Activated T-cell treated with anti-CD3 and anti-CD28 coated beads, Interleukin-2, amount 50 U/mL, for 72 hours (primary cell): ENCODE measurements at places on chromosomes 7 and 10. TPM values are rescaled to one million over a fixed set of nuclear protein-coding genes. Genes with fewer than 3 reads are reported as not detected.
A peak's percentile ranks its signal among the peaks of the same experiment; 100 is the strongest.

DNA sequence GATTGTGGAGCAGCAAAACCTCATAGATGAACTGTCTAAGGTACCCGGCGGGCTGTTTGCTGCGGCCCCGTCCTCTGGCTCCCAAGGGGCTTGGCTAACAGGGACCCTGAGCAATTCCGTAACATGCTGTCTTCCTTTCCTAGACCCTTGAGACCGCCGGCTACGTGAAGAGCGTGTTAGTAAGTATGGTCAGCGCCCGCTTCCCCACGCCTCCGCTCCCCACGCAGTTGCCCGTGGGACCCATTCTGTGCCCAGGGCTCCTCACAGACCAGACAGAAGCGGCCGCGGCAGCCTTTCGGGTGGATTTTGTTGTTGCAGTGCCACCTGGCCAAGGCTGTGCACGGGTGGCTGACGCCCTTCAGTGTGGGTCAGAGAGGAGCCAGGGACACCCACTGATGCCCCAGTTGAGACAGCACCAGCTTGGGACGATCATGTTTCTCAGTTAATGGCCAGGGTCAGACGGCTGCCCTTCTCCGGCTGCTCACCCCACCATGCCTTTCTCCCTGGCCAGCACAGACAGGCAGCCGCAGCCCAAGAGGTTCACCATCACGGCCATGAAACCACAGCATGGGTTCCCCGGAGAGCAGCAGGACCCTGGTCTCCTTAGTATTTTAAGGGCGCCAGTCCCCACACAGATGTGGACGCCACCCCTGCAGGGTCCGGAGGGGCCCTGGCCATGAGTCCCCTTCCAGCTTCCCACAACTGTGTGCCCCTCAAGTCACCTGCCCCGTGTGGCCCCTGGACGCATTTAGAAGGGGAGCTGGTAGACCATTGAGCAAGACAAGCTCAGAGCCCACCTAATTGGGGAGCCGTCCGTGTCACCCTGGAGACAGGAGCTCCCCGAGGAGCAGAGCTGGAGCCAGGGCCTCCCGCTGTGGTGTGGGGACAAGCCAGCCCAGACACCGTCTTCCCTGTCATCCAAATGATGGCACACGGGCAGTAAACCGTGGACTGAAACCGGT, 49.4 kb upstream of the DPYSL4 start:
- H3K4me3 ChIP-seq, result no peak overlapping the region
- no peak overlapping the region for H3K27ac ChIP-seq
- no peaks in the 10 kb centered on the region for H3K27me3 ChIP-seq
- no peaks in the 10 kb centered on the region for H3K36me3 ChIP-seq
- H3K4me1 ChIP-seq, result no peaks in the 10 kb centered on the region

- peak; percentile 29 for DNase-seq
- H3K27me3 ChIP-seq, result peaks cover 18% of the 10 kb centered on the region
- H3K27ac ChIP-seq, result peak overlapping the region; percentile 88
Observed at GRCh38 chr10:91409069-91409868, 875 bp upstream of the HECTD2 start.

DNA sequence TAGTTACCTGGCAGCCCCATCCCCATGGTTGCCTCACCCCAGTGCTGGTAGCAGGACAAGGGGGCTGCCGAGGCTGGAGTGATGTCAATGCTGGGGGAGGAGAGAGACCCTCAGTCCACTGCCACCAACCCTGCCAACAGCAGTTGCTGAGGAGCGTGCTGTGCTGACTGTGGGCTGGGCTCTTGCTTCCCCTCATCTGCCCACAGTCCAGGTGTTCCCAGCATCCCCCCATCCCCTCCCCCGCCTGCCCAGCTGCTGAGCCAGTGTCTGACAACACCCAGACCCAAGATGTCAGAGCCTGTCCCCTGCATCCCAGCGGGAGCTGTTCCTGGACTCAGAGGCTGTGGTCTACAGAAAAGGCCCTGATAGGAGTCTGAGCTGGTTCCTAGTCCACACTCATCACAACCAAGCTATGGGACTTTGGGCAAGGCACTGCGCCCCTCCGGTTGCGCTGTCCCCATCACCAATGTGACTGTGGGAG, 14.6 kb upstream of the PSAP start:
- H3K4me1 ChIP-seq, result peaks cover 15% of the 10 kb centered on the region
- DNase-seq, result no peak
- no peaks in the 10 kb centered on the region for H3K36me3 ChIP-seq
- no peak overlapping the region for H3K4me3 ChIP-seq

DNA sequence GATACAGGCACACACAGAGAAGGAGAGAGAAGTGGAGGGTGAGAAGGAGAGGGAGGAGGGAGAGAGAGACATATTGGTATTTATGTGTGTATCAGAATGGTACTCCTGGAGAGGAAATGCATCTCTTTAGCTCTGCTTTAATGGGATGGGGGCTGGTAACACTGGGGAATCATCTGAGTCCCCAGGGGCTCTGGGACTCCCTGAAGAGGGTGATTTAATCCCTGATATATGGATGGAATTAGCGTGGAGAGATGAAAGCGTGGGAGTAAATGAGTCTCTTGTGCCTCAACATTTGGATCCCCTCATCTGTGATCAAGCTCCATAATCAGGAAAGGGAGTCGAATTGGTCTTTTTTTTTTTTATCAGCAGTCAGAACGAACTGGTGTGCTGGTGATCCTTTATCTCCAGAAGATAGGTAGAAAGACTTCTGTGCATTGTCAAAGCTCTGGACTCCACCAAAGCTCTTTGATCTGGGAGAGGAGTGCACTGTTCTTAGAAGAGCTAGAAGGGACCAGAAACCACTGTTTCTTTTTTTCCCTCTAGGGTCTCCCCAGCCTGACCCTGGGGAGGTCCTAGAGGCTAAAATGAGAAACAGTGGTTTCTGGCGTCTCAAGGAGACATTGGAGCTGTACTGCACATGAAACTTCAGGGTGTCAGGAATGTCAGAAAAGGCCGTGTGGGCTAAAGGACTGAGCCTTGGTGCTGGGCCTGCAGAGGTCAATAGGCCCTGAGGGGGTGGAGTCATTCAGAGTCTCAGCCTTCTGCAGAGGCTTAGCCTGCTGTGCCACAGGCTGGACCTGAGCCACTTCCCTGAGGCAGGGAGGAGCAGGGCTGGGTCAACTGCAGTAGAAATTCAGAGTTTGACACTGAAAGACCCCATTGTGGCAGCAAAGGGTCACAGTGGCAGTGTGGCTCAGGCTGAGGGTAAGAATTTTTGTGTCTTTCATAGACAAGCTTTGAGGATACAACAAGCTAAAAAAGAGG, 234.4 kb upstream of the SLC26A5 start:
- no peak overlapping the region for H3K4me3 ChIP-seq
- H3K27me3 ChIP-seq, result no peaks in the 10 kb centered on the region
- no peak overlapping the region for H3K27ac ChIP-seq
- H3K4me1 ChIP-seq, result no peaks in the 10 kb centered on the region
- no peak for DNase-seq

DNA sequence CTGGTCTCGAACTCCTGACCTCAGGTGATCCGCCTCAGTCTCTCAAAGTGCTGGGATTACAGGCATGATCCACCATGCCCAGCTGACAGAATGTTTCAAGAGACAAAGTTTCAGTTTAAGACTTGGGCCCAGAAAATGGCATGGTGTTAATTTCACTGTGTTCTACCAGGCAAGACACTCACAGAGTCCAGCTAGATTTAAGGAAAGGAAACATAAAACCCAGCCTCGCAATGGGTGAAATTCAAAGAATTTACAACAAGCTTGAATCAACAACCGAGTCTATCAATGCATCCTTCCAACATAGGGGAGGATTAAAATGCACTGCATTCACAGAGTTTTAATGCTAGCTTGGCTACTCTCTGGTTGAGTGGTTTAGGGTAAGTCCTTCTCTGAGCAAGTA, 764.0 kb downstream of the XPNPEP1 start:
- DNase-seq, result no peak
- H3K4me1 ChIP-seq, result no peaks in the 10 kb centered on the region
- H3K36me3 ChIP-seq, result no peaks in the 10 kb centered on the region
- H3K27me3 ChIP-seq, result no peaks in the 10 kb centered on the region

DNA sequence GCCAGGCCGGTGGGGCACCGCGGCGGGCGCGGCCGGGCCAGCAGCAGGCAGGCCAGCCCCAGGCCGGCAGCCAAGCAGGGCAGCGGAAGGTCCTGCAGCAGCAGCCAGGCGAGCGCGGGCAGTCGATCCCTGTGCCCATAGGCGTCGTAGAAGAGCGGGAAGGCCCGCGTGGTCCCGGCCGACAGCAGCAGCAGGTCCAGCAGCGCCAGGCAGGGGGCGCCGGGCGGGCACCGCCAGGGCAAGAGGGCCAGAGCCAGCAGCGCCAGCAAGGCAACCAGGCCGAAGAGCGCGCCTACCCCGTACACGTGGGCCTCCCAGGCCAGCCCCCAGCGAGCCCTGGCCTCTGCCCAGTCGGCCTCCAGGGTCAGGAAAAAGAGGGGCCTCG, 8.4 kb upstream of the RBM28 start:
- no peak overlapping the region for H3K4me3 ChIP-seq
- peaks cover 3% of the 10 kb centered on the region for H3K36me3 ChIP-seq
- no peaks in the 10 kb centered on the region for H3K4me1 ChIP-seq
- H3K27me3 ChIP-seq, result peaks cover 57% of the 10 kb centered on the region
- no peak overlapping the region for H3K27ac ChIP-seq
- peak; percentile 56 for DNase-seq

GRCh38 chr7:38506756-38507155, 124.4 kb downstream of the AMPH start:
- H3K4me3 ChIP-seq, result no peak overlapping the region
- no peak for DNase-seq
- H3K36me3 ChIP-seq, result no peaks in the 10 kb centered on the region
- no peaks in the 10 kb centered on the region for H3K4me1 ChIP-seq

DNA sequence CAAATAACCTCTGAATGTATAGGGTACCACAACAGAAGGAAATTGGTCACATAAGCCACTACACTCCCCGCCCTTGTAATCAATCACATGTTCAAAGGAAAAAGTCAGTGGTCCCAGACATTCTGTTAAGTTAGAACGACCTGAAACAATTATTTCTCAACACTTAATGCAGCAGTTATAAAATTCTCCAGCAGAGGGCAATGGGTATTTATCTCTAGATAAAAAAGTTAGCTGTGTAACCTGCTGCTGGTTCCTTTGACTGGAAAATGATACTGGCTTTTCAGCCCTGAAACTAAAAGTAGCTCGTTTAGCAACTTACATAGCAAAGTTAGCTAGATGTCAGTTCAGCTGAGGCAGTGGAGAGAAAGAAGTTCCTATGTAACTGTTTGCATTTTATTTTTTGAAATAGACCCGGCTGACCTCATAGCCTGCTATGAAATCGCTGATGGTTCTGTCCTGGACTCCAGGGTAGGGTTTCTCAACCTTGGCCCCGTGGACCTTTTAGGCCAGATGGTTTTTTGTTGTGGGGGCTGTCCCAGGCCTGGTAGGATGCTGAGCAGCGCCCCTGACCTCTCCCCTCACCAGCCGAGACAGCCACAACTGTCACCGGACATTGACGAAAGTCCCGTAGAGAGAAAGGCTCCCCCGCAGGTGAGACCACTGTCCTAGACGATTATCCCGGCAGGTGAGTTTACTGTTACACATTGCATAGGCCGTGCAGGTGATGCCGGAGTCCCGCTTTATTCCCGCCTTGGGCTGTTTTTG, 40.2 kb upstream of the PROSER2 start:
- H3K27me3 ChIP-seq, result peaks cover 6% of the 10 kb centered on the region
- H3K4me1 ChIP-seq, result no peaks in the 10 kb centered on the region
- no peak overlapping the region for H3K27ac ChIP-seq
- DNase-seq, result peak; percentile 23
- H3K4me3 ChIP-seq, result no peak overlapping the region

- no peak overlapping the region for H3K4me3 ChIP-seq
- peaks cover 13% of the 10 kb centered on the region for H3K4me1 ChIP-seq
- DNase-seq, result no peak
- H3K36me3 ChIP-seq, result no peaks in the 10 kb centered on the region
Observed at GRCh38 chr10:102540023-102540422, 36.3 kb downstream of the SUFU start.

DNA sequence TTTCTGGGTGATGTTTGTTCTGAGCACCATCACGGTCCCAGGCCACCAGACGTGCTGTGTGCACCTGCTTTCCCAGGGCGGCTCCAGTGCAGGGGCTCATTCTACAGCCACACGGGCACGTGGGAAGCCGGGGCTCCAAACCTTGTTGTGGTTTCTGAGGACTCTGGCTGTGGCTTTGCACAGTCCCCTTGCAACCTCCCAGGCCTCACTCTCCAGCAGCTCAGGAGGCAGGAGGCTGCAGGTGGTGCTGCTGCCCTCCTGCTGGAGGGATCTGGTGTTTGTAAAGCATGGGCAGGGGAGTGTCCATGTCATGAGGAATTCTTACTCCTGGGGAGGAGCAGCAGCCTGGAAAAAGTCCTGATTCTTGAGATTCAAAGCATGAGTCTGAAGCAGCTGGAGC, 54.3 kb downstream of the INSYN2A start:
- no peak overlapping the region for H3K4me3 ChIP-seq
- H3K27me3 ChIP-seq, result peaks cover 7% of the 10 kb centered on the region
- H3K27ac ChIP-seq, result no peak overlapping the region
- no peak for DNase-seq

Gene PAX2
- 0.38 TPM for total RNA-seq

Gene CFAP69
- 0.79 TPM for total RNA-seq

Gene GRID2IP
- total RNA-seq, result 0.28 TPM

Gene TAS2R4
- 1.1 TPM for total RNA-seq

Gene TSPAN15
- 1.5 TPM for total RNA-seq

Gene PRKG1
- total RNA-seq, result not detected

Gene RBP3
- not detected for total RNA-seq

Gene MRLN
- total RNA-seq, result not detected

Gene AKR1D1
- not detected for total RNA-seq
